Stimulated activated naive CD4-positive, alpha-beta T cell (primary cell): ENCODE measurements at places on chromosomes 5 and 9.

GRCh38 chr9:77975806-77976205 lies 55.8 kb downstream of the GNAQ start:
- DNase-seq = no peak

- no peak for DNase-seq
These were observed 124.9 kb downstream of the SAXO1 start for GRCh38 chr9:18907927-18908625.

DNA sequence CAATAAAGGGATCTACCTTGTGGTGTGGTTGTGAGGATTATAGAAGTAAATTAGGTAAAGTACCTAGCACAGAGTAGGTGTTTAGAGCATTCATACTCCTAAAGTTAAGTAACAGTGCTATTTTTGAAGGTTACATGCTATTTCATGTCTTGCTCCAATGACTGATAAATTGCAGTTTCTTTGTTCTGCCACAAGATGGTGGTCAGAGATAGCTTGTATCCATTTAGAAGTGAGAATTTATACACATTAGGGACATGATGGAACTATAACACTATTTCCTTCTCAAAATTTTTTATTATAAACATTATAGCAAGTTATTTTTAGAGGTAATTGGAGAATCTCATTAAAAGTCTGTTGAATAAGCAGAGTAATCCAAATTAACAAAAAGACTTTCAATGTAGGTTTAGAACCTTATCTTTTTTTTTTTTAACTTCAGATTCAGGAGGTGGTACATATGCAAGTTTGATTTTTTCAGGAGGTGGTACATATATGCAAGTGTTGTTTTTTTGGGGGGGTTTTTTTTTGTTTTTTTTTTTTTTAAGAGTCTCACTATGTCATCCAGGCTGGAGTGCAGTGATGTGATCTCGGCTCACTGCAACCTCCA lies 17.1 kb downstream of the MTREX start:
- no peak for DNase-seq

DNA sequence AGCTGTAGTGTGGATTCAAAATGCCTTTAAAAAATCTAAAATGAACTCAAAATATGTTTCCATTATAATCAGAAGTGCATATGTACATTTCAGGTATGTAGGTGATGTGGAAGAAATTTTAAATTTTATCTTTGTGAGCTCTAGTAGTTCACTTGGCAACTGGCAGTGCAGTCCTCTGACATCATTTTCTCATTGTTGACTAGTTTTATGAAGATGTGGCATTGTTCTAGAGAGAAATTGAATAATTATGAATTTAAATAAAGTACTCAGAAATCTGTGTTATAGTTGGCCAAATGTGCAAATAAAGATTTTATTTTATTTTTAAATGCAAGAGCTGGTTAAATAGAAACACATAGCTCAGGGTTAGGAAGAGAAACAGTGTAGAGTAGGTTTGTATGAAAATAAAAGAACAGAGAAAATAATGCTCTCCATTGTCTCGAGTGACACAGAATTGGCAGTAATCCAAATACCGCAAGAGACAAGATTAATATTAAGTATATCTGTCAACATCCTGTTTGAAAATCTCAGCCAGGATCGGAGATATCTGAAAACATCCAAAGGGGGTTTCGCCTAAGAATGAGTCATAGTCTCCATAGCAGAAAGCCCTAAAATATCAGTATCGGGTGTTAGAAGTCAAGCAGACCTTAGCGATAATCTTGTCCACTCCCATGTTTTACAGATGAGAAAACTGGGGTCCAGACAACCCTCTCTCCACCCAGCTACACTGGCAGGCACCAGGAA lies 189.4 kb downstream of the CCDC192 start:
- no peak for DNase-seq

DNA sequence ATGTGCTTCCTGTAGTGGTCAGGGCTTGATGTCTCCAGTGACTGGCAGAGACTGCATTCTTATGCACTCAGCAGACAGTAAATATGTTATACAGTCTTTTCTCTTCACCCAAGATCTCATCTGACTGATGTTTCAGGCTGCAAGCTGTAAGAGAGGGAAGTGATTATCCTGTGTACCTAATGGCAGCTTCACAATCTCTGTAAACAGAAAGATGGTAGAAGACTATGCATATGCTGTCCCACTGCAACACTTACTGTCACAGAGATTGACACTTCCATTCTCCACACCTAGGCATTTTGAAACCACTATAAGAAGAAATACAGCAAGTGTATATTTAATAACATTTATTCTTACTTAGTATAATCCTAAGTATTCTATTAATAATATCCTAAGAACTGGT lies 97.6 kb upstream of the ANXA1 start:
- DNase-seq = no peak

DNA sequence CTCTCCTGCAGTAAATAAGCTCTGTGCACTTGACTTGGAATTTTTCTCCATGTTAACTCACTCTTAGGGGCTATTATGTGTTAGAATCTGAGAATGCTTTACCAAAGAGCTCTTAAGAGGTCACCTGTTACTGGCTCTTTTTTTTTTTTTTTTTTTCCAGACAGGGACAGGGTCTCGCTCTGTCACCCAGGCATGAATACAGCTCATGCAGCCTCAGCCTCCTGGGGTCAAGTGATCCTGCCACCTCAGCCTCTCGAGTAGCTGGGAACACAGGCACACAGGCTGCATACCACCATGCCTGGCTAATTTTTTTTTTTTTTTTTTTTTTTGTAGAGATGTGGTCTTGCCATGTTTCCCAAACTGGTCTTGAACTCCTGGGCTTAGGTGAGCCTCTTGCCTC lies 22.1 kb downstream of the HMGXB3 start:
- DNase-seq = no peak
